ENCODE measurements at places on chromosomes 13 and 19.
A peak's percentile ranks its signal among the peaks of the same experiment; 100 is the strongest.

- ATAC-seq = no peak
These were observed 29.5 kb downstream of the ZNF490 start for GRCh38 chr19:12581100-12581499.

DNA sequence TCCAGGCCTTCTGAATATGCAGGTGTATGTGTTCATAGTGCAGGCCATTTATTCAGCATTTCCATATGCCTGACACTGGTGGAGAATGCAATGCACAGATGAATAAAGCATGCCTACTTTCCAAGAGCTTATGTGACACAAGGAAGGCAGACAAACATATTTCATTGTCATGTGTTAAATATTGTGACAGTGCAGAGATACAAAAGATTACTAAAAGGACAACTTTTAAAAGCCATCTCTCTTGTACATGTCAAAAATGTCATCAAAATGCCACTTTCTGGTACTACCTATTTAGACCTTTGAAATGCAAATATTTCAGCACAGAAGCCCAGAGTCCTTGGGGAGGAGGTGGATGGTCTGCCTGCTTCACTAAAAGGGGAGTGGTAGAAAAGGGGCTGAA lies 254.5 kb downstream of the FGF14 start:
- no peak for ATAC-seq

DNA sequence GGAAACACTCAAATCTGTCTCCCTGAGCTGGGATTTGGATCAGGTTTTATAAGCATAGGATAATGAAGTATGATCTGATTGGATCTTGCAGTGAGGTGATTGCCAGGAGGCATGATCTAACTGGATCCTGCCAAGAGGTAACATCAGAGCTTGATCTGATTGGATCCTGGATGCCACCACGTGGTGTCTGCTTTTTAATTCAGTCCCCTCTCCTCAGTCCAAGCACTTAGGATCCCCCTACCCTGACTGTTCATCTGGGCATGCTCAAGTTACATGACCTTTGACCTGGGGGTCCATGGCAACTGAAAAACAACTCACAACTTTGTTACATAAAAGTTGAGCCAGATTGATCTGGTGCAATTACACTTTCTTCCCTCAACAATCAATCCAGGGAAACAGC lies 47.5 kb upstream of the LSM14A start:
- no peak for ATAC-seq

GRCh38 chr19:44602081-44602480 lies 11.3 kb upstream of the IGSF23 start:
- ATAC-seq = peak; percentile 87

GRCh38 chr19:10393137-10393536 lies 10.2 kb downstream of the CDC37 start:
- ATAC-seq = peak; percentile 6

- ATAC-seq = no peak
These were observed 117.6 kb upstream of the SOX1 start for GRCh38 chr13:111949311-111949710.

- ATAC-seq = no peak
These were observed 22.8 kb downstream of the RFX1 start for GRCh38 chr19:13983213-13983889.

DNA sequence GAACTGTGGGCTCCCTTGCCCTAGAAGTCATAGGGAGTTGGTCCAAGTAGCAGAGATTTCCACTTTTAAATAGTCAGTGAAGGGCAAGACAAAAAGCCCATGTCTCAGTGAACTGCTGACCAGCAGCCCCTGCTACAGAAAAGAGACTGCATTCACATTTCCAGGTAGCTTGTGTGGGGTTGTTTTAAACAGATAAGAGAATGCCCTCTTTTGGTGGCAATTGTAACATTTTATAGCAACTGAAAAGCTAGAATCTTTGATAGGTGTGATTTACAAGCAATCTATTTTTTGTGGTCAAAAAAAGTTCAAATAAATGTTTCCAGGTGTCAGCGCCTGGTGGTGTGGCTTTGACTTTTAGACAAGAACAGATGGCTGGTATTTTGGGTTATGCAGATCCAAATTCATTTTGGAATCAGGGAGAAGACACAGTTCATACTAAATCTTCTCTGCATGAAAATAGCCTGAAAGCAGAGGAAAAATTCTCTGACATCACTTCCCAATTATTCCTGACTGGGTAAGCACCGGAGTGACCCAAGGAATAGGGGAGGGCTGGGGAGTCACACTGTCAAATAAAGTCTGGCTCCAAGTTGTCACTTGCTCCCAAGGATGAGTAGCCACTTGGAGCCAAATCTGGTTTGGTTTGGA lies 26.2 kb upstream of the GPR12 start:
- no peak for ATAC-seq

DNA sequence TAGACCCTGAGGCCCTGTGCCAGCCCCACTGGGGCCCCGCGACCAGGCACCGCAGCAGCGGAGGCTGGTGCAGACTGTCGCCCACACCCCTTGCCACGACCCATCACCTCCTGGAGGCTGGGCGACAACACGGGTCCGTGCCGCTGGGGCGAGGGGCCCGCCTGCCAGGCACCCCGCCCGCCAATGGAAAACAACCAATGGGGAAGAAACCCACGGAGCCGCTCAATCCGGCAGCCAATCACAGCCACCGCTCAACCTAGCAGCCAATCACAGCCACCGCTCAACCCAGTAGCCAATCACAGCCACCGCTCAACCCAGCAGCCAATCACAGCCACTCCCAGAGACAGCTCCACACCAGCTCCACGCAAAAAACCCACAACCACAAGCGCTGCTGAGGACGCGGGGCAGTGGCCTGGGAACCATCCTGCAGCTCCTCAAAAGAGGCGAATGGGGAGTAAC lies 29.7 kb downstream of the GPX4 start:
- peak; percentile 19 for ATAC-seq

DNA sequence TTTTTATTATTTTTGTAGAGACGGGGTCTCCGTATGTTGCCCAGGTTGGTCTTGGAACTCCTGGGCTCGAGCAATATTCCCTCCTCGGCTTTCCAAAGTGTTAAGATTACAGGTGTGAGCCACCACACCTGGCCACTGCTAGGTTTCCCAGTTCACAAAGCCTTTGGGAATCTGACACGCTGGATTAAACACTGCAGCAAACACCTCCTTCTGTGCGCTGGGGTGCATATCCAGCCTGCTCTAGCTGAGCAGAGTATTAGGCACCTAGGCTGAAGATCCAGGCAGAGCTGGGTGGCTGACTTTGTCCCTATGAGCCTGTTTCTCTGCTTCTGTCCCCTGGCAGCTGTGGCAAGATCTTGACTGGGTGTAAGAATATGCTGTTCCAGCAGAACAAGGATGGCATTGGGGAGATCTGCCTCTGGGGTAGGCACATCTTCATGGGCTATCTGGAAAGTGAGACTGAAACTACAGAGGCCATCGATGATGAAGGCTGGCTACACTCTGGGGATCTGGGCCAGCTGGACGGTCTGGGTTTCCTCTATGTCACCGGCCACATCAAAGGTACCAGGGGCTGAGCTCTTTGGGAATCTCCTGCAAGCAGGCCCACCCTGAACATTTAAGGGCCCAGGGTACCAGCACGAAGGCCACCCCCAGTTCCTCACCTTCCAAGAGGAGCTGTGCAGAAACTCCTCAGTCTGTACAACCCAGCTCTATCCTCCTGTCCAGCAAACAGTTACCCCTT lies 49.8 kb downstream of the ACSBG2 start:
- no peak for ATAC-seq

- peak; percentile 88 for ATAC-seq
These were observed 89.0 kb upstream of the SPATA13 start for GRCh38 chr13:24071423-24072075.

GRCh38 chr19:42309686-42310085 lies 3.4 kb upstream of the TMEM145 start:
- ATAC-seq = no peak

DNA sequence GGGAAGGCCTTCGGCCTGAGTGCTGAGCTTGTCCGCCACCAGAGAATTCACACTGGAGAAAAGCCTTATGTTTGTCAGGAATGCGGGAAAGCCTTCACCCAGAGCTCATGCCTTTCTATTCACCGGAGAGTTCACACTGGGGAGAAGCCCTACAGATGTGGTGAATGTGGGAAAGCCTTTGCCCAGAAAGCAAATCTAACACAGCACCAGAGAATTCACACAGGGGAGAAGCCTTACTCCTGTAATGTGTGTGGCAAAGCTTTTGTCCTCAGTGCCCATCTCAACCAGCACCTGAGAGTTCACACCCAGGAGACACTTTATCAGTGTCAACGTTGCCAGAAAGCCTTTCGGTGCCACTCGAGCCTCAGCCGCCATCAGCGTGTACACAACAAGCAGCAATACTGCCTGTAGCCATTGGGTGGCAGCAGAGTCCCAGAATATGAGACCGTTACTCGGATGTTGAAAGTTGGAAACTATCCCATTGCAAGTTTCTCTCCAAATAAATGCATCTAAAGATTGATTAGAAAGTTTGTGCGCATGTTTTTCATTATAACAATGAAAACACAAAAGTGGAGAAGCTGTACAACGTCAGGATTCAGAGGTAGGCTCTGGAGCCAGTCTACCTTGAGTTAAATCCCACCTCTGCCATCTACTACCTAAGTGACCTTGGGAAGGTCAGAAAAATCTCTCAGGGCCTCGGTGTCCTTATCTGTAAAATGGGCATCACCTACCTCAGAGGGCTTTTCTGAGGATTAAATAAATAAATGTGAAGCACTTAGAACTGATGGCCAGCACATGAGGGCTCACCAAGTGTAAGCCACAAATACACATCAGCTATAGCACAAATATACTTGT lies 21.1 kb downstream of the ZNF473 start:
- ATAC-seq = no peak

- ATAC-seq = no peak
These were observed 14.7 kb downstream of the LACC1 start for GRCh38 chr13:43894438-43894837.

DNA sequence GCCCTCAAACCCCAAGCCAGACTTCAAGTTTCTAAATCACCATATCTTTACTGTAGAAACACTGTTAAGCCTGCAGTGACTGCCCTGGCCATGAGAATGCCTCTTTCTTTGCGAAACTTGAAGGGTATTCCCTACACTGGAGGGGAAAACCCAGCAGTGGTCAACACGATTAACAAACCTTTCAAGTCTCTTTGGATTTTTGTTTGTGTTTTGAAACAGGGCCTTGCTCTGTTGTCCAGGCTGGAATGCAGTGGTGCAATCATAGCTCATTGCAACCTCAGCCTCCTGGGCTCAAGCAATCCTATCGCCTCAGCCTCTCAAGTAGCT lies 17.4 kb upstream of the POMP start:
- no peak for ATAC-seq

DNA sequence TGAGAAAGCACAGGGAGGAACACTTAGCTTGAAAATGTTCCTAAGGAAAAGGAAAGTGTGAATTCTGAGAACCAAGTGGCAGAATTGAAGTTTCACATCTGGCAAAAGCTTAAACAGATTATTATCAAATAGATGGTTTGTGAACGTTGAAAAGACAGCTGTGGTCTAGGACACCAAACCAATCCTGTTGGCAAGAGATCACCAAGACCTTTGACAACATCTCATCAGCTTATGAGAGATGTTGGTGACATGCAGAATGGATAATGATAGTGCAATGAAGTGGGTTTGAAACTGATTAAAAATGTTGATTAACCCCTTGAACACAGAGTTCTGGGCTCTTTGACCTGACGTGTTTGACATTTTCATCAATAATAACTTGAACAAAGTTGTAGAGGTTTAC lies 74.6 kb upstream of the GPR183 start:
- no peak for ATAC-seq

DNA sequence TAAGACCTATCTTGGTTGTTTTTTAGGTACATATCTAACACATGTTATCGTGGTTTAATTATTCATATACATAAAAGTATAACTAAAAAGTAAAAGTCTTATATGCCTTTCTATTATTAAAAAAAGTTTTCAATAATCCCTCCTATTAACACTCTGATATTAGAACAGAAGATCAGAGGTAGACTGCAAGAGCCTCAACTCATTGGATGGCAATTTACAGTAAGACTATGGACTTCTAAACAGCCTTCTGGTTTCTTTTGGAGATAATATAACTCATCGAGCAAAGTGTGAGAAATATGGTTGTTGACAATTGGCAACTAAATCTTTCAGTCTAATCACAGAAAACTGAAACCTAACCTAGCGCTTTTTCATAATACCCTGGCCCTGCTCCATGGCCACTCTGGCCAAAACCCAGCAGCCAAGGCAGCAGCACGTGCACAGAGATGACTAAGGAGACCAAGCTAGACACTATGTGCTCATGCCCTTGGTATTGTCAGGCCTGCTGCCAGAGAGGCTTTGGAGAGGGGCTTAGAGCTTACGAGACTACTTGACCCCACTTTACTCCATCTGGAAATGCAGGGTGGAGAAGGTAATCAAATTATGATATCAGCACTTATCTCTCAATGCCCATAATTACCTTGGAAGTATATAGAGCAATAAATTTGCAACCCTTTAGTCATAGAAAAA lies 40.6 kb upstream of the EEF1AKMT1 start:
- ATAC-seq = peak; percentile 86

GRCh38 chr19:47651691-47652090 lies 42.8 kb downstream of the BICRA start:
- ATAC-seq = no peak

DNA sequence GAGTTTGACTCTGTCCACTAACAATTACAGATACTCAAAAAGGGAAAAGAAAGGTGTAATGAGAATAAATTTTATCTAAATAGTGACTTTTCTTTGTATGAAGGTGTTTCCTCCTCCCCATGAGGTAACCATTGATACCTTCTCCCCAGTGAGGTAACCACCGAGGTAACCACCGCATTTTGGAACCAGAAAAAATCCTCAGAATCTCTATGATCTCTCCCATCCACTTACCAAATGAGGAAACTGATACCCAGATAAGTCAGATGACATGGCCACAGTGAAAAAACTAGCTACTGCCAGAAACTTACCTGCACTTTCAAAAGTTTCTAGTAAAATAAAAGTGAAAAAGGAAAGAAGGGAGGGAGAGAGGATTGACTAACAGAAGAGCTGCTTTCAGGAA lies 124.0 kb upstream of the FNDC3A start:
- ATAC-seq = no peak

GRCh38 chr13:76527041-76527440 lies 359.2 kb downstream of the KCTD12 start:
- no peak for ATAC-seq

GRCh38 chr19:33259539-33259938 lies 33.9 kb upstream of the SLC7A10 start:
- ATAC-seq = no peak

DNA sequence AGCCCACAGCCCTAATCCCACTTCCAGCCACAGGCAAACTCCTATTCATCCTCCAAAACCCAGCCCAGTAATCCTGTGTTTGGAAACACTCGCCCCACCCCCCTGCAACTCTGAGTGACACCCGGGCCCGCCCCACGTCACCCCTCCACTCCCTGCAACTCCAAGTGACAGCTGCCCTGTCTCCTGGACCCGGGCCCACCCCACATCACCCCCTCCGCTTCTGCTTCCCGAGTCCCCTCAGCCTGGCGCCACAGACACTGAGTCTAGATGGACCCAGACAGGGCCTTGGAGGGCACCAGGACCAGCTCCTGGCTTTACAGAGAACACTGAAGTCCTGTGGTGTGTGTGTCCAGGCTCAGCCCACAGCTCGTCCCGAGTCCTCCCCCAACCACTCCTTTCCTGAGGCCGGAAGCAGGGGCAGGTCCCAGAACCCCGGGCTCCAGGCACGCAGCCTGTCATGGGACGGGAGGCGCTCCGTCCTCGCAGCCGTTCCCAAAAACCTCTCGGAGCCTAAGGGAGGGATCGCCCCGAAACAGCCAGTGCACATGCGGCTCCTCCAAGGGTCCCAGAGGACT lies 7.7 kb downstream of the REXO1 start:
- no peak for ATAC-seq

Measured in esophagus mucosa (tissue), 1 donor.